ENCODE measurements at places on chromosomes 11 and 22. TPM values are rescaled to one million over a fixed set of nuclear protein-coding genes. Genes with fewer than 3 reads are reported as not detected.
A peak's percentile ranks its signal among the peaks of the same experiment; 100 is the strongest.

Gene FREY1
- total RNA-seq = 1.2 TPM

Gene MED17
- total RNA-seq = 29.8 TPM

Gene SERPINH1
- 21.5 TPM for total RNA-seq

Gene APOC3
- total RNA-seq = not detected

Gene MFNG
- 0.37 TPM for total RNA-seq

Gene SC5D
- 40.4 TPM for total RNA-seq

Gene TEX12
- total RNA-seq = 0.43 TPM

Gene SLC5A4
- total RNA-seq = 134 TPM

DNA sequence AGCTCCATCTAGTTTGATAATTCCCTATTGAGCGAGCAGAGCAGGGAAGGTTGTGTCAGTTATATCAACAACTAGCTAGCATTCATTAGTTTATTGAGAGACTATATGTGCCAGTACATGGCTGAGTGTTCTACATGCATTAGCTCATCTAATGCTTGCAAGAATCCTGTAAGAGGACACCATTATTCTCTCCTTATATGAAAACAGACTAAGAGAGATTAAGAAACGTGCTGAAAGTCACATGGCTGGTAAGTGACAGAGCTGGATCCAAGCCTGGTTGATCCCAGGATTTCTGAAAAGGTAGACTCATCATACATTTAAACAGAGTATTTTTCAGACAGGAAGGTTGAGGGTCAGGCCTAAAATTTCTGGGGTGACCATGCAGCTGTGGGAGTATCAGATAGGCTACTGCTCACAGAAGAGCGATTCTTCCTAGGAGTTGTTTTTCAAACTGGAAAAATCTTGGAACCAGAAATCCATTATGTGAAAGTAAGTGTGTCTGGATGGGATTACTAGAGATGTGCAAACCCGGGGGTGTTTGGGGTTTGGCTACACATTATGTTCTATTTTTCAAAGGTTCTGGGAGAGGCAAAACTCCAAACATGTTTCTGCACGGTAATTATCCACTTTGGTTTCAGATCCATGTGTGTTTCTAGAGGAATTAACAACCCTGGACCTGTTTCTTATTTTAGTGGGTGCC lies 213.3 kb downstream of the FAM76B start:
- DNase-seq = no peak

GRCh38 chr22:46349238-46349637 lies 13.7 kb downstream of the TRMU start:
- no peak for DNase-seq

GRCh38 chr11:95521133-95521542 lies 268.4 kb downstream of the FAM76B start:
- no peak for DNase-seq

- DNase-seq = no peak
Measured at GRCh38 chr11:88629496-88629895, 292.0 kb upstream of the CTSC start.

DNA sequence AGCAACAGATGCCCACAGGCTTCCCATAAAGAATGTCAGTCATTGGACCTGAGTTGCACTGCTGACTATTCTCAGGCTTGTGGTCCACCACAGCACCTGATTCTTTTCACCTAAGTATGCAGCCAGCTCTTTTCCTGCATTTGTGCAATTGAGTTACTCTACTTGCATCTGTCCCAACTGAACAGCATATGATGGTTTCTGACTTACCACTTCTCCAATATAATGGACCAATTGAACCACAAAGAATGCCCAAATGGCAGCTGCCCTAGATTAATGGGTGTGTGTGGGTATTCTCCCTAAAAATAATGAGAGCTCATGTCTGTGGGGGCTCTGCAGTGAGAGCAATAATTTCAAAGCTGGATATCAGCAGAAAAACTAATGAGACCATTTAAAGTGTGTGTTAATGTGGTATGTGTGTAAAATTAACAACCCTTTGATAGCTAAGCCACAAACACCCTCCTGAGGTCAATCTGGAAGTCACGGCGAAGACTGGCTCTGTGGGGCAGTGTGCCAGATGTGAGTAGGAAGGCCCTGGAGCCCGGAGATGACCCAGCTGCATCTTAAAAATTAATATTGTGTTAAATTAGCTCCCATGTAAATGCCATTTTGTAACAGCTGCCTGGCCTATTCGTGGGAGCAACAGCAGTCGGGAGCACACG lies 43.8 kb downstream of the SC5D start:
- DNase-seq = no peak

DNA sequence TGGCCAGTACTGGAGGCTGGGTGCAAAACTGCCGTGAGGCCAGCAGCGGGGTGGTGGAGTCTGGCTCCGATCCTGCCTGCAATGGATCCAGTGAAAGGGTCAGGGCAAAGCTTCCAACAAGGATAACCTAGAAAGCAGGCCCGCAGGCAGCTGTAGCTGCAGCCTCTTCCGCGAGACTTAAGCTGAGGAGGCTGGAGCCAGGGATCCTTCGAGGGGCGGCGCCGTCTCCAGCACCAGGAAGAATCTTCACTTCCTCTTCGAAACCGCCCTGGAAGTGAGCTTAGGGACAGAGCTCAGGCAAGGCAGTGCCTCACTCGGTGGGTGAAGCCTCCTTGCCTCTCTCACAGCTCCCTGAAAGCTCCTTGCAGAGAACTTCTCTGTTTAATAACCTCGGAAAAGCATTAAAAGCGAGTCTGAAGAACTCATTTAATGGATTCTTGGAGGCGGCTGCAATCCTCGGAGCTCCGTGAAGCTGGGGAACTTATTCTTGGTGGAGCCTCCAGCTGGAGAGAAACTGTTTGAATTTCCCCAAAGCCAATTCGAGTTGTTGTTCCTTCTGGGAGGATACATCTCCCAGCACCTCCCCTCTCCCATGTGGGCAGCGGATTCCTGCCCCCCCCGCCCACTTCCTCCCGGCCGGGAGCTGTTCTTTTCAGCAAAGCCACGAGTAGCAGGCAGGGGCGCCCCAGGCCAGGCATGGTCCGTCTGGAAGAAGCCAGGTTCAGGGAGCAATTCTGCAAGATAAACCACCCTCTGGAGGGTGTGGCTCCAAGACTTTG lies 169.9 kb downstream of the CTTN start:
- DNase-seq = peak; percentile 83

DNA sequence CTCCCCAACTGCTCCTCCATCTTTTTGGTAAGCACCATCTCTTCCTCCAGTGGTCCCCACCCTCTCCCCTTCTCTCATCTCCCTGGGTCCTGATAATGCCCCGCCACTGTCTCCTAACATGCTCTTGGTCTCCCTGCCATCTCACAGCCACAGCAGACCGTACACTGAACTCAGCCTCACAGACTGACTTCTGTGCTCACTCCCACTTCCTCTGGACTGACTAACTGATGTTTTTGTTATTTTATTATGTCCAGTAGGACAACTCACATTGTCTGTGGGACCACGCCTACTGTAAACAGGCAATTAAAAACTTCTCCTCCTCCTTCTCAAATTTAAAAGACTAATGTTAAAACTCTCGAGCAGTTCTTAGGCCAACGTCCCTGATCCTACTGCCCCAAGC lies 2.6 kb upstream of the GNAZ start:
- no peak for DNase-seq

DNA sequence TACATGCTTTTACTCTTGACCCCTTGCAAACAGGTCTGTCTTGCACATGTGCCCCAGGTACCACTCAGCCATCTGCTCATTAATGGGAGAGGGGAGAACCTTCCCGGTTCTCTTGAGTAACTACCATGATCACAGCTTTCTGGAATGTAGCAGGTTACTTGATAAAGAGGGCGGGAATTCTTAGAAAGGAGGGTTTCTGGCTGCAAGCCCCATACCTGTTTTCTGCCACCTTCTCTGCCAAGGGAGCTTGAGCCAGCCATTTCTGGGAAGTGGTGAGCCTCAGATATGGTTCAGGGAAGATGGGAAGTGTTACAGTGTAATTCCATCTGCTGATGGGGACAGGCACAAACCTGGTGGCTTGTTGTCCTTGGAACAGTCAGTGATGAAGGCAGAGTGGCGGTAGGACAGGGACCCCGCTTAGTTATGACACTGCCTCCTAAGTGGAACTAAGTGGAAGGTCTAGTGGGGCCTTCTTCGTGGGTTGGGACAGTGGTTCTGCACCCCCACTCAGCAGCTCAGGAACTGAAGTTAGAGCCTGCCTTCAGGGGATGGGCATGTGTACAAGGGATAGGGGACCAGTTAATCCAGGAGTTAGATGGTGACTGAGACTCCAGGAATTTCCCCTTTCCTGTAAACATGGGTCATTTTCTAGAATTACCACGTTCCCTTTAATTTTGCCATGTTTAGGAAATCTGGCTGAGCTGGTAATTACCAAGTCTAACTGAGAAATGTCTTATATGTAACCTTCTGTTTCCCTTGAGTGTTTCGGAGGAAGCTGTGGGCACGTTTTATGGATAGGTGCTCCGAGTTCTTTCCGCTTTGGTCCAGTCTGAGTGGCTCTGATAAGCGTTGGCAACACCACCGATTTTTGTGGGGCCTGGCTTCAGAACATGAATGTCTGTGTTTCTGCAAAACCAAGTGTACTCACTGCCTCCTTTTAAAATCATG lies 35.3 kb downstream of the BCR start:
- DNase-seq = no peak

- DNase-seq = no peak
Measured at GRCh38 chr11:122864386-122865115, 18.0 kb upstream of the JHY start.

- no peak for DNase-seq
Measured at GRCh38 chr11:128565881-128566280, 21.5 kb downstream of the ETS1 start.

DNA sequence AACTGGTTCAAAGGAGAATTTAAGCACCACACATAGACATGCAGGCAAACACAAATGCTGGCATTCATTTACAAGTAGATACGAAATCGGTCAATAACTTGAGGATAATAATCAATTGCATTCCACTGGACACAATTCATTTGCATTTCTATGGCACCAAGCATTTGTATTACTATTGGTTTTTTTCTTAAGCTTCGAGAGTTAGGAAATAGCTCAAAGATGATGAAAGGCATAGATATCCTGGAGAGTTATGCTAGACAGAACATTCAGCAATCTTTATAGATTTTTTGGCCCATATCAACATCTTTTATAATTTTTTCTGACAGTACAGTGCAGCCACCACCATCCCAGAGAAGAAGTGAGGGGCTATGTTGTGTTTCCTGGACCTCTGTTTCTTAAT lies 544.4 kb downstream of the MIAT start:
- no peak for DNase-seq

DNA sequence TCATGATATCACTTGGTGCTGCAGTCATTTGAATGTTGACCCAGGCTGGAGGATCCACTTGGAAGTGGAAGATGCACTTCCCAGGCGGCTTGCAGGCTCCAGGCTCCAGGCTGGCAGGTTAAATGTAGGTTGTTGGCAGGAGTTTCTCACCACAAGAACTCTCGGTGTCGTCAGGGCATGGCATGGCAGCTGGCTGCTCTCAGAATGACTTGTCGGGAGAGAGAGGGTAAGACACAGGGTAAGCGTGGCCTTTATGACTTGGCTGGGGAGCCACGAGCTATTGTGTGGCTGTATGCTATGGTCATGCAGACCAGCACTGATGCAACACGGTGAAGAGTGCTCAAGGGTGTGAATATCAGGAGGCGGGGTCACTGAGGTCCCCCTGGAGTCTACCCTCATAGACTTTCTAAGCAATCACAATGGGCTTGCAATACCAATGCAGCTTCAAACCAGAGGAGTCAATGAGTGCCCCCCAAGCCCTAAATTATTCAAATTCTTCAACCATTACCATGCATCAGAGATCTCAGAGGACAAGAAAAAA lies 1027.7 kb downstream of the OPCML start:
- no peak for DNase-seq

DNA sequence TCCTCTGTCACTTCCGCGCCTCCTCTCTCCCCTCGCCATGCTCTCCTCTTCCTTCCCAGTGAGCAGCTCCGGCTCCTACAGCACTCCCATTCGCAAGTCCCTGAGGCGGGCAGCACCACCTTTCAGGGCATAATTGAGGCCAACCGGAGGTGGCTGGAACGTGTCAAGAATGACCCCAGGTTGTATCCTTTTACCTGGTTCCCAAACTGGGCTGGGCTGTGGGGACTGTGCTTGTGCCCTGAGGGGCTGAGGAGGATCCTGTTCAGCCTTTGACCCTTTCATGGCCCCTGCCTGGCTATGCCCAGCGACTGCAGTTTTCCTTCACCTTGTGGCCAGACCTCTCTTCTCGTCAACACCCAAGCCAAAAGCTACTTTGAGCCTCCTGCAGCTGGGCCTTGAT lies 84.1 kb downstream of the CEP164 start:
- DNase-seq = no peak

- no peak for DNase-seq
Measured at GRCh38 chr11:104858882-104859775, 39.1 kb downstream of the CASP12 start.

- peak; percentile 72 for DNase-seq
Measured at GRCh38 chr11:30196400-30197206, 34.2 kb upstream of the FSHB start.

DNA sequence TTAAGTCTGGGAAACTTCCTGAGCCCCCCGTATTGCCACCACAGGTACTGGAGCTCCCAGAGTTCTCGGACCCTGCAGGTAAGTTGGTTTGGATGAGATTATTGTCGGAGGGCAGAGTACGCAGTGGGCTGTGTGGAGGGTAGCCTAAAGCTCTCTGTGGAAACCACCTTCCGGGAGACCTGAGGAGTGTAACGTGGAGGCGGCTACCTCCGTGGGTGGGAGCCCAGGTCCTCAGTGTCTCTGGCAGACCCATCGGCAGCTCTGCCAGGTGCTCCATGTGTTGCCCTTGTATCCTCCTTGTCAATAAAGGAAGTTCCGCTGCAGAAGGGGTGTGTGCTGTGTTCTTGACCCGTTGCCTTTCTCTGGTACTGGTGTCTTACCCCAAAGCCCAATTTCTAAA lies 61.4 kb downstream of the SYT13 start:
- no peak for DNase-seq

- DNase-seq = no peak
Measured at GRCh38 chr11:47469361-47470179, 20.6 kb upstream of the RAPSN start.

- DNase-seq = no peak
Measured at GRCh38 chr11:77152846-77153245, 24.8 kb downstream of the MYO7A start.

DNA sequence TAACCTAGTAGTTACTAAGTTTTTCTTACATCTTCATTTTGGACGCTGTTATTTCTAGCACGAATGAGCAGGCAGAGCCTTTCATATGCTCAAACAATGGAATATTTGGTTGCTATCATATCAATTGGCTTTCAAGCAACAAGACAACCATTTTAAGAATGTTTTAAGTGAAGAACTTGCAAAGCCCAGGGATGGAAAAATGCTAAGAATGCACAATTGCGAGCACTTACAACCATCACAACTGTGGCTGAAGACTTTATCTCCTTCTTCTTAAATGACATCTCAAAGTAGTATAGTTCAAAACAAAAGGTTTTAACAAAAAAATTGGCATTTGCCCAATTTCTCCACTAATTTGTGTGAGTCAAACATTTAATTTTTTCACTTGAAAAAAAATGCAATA lies 8.3 kb upstream of the MMP1 start:
- no peak for DNase-seq

GRCh38 chr22:20940186-20940651 lies 23.0 kb downstream of the CRKL start:
- no peak for DNase-seq

DNA sequence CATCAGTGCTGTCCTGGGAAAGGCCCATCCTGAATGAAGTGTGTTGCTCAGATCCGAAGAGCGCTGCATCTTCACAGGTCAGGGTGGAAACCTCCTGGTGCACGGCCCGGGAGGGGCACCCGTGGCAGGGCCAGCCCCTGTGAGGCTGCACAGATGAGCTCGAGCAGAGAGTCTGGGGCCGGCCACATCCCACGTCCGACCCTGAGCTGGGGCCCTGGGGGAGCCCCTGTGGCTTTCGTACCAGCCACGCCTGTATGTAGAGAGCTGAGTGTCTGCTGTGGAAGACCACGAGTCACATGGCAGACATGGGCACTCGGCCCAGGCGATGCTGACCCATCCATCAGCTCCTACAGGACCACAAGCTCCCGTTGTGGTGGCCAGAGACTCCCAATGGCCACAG lies 24.9 kb upstream of the SEPTIN5 start:
- DNase-seq = no peak
